ENCODE measurements at places on chromosomes 4 and X. TPM values are rescaled to one million over a fixed set of nuclear protein-coding genes. Genes with fewer than 3 reads are reported as not detected.

GRCh38 chrX:53279296-53280237 is 1.8 kb downstream of the IQSEC2 start:
- DNase-seq: no peak

DNA sequence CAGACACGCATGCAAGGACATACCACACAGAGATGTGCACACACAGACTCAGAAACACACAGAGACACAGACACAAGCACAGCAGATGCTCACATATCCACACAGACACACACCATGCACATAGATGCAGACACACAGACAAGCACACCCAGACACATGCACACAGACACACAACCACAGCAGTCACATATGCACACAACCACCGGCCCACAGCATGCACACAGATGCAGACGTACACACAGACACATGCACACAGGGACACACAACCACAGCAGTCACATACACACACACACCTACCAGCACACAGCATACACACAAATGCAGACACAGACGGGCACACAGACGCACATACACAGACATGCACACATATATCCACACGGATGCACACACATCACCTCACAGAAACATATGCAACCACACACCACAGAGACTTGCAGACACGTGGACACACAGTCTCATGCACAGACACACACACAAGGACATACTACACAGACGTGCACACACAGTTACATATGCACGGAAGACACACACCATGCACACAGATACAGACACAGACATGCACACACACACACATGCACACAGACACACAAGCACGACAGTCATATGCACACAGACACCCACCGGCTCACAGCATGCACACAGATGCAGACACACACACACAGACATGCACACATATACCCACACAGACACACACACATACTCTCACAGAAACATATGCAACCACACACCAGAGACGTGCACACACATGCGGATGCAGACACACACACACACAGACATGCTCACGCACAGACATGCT is 25.2 kb upstream of the SLC25A6 start:
- DNase-seq: no peak

DNA sequence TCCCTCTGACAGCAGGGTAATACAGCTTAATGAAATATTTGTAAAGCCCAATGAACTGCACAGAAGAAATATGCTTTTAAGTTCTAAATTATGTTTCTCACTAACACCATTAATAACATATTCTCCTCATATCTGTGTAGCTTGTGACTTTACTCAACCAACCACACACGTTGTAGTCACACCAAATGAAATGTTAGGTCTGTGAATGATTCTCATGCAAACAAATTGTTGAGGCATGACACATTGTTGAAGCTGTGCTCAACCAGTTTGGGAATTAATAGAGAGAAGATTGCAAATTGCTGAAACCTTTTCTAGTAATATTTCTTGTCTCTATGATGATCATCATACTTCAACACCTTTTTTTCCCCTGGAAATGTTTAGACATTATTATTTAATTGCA is 645.9 kb downstream of the PCDH7 start:
- DNase-seq: peak; percentile 30

The GNL3L gene
- 47.2 TPM for total RNA-seq

The GBA3 gene
- total RNA-seq: not detected

The CFAP47 gene
- total RNA-seq: not detected

The RUFY3 gene
- total RNA-seq: 41.1 TPM

The KLKB1 gene
- under 0.01 TPM for total RNA-seq

DNA sequence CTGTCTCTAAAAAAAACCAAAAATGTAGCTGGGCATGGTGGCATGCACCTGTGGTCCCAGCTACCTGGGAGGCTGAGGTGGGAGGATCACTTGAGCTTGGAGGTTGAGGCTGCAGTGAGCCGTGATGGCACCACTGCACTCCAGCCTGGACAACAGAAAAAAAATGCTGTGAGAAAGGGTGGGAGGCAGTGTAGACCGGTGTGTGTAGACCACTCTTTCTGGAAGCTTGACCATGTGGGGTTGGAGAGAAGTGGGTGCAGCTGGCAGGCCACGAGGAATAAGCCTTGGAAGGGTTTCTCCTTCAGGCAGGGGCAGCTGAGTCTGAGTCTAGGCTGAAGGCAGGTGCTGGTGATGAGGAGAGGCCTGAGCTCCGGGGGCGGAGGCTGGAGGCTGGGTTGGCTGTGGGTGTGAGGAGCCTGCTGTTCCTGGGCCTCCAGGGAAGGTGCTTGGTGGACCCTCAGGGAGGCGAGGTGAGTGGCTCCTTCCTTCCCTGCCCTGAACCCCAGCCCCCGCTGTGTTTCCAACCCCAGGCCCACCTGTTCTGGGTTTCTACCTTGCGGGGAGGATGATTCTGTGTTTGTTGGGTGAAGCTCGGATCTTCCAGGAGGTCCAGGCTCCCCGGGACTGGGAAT is 9.3 kb upstream of the TBC1D14 start:
- no peak for DNase-seq

The PRSS12 gene
- 62.2 TPM for total RNA-seq

The RTL3 gene
- total RNA-seq: 1.1 TPM

- no peak for DNase-seq
These were observed 214.2 kb downstream of the GPC3 start for GRCh38 chrX:133771086-133771646.

DNA sequence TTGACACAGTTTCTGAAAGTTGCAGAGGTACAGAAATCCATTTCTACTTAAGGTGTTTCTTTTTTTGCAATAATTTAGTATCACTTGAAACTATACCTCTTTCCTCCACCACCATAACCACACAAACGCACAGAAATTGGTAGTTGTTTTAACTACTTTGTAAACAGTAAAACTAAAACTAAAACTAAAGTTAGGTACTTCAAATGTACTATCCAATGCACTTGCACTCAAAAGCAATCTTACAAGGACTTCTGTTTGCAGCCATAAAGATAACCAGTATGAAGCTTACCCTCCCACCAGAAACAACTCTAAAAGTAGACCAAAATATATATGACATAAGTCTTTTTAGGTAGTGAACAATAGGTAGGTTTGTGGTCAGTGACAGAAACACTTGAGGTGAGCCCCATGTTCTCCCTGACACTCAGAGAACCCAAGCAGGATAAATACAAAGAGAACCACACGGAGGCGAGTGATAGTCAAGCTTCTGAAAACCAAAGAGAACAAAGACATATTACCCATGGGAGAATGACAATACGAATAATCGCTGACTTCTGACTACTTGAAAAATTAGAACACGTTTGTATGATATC is 72.2 kb upstream of the VBP1 start:
- DNase-seq: no peak

All from IMR-90 (cell line).